ENCODE measurements at places on chromosomes 6 and 20.

DNA sequence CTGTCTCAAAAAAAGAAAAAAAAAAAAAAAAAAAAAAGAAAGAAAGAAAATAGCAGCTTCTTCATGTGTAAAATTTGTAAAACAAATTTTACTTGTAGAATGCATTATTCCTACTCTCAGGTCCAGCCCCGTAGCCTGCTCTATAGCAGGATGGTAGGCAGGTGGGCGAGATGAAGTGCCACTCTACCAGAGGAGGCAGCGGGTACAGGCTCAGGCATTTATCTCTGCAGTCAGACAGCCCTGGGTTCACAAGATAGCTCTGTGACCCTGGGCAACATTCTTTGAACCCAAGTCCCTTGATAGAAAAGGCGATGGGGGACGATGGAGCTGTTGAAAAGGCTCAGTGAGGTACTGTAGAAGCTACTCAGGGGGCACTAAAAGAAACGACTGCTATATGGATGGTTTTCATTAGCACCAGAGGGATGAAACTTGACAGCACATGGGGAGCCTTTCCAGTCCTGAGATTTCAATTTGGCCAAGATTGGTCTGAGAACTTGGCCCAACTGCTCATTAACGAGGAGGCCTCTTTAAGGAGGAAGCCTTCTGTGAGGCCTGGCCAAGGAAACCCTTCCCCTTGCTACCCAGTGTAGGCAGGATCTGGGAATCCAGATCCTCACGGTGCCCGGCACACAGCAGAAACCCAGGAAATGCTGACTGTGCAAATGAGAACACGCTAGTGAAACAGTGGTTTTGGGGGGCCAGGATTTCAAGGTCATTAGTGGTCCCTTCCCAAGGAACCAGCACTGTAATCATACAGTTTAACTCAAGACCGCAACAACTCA lies 63.1 kb downstream of the MYH7B start:
- no peak for DNase-seq

GRCh38 chr20:33947709-33948295 lies 45.9 kb upstream of the RALY start:
- no peak for DNase-seq

GRCh38 chr20:51985013-51985415 lies 182.7 kb upstream of the SALL4 start:
- no peak for DNase-seq

- DNase-seq, result no peak
Observed at GRCh38 chr6:163404825-163405265, 9.7 kb upstream of the QKI start.

- DNase-seq, result no peak
Observed at GRCh38 chr6:149899926-149900619, 2.2 kb upstream of the RAET1E start.

- DNase-seq, result no peak
Observed at GRCh38 chr6:76026101-76026500, 46.4 kb downstream of the IMPG1 start.

GRCh38 chr6:134233180-134233955 lies 84.5 kb downstream of the SGK1 start:
- DNase-seq, result no peak

DNA sequence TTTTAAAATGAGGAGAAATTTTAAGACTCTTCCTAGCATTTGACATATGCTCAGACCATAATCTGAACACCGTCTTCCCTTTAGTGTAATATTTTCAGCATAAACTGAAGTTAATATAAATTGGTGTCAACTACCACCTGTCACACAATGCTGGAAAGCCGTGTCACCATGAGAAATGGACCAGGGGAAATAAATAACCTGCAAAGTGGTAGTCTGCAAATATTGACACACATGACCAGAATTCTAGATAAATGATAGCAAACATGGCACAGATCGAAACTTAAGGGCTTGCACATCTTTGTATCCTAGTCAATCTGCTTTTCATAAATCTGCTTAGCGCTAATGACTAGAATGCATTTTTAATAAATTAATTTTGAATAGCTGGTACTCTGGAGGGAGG lies 191.9 kb downstream of the CD83 start:
- no peak for DNase-seq

GRCh38 chr6:141976994-141977393 lies 155.7 kb upstream of the GJE1 start:
- no peak for DNase-seq

GRCh38 chr6:113894712-113895674 lies 37.8 kb downstream of the MARCKS start:
- DNase-seq, result no peak

- DNase-seq, result no peak
Observed at GRCh38 chr6:33297406-33297955, 1.3 kb downstream of the RGL2 start.

- no peak for DNase-seq
Observed at GRCh38 chr20:20561172-20561571, 151.3 kb downstream of the RALGAPA2 start.
